ENCODE measurements at places on chromosomes 1 and 21.

DNA sequence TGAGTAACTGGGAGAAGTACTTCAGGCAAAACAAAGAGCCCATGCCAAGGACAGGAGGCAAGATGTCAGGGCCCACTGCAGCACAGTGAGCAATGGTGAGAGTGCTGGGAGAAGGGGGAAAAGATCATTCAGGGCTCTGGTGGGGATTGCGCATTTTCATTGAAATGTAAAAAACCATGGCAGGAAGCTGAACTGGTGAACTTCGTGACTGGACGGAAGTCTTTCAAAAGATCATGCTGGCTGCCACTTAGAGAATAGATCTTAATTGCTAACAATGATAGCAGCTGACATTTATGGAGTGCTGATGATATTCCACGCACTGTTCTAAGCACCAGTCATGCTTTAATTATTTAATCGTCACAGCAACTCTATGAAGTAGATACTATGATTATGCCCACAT, 107.0 kb downstream of the TGFBR3 start:
- DNase-seq = no peak

- no peak for DNase-seq
Measured at GRCh38 chr1:192160196-192160595, 1.9 kb downstream of the RGS18 start.

DNA sequence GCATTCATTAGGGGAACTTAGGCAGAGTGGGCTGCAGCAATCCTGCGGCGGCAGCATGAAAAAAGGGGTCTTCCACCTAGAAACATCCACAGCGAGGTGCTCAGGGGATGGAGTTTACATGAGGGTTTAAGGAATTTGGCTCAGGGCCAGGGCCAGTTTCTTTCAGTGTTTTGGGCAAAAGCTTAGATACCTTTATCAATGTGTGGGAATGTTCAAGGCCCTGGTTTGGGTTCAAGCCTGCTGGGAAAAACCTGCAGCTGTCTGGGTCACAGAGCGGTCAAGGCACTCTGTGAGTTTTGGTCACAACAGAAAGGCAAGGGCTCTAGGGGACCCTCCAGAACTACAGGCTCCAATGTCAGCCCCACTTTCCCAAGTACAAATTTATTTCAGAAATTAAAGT, 230.3 kb downstream of the DISC1 start:
- DNase-seq = no peak

GRCh38 chr1:72847651-72848050, 565.3 kb upstream of the NEGR1 start:
- DNase-seq = no peak

GRCh38 chr1:41109310-41110197, 88.0 kb upstream of the SLFNL1 start:
- DNase-seq = no peak

- no peak for DNase-seq
Measured at GRCh38 chr1:179757933-179758332, 14.8 kb downstream of the FAM163A start.

DNA sequence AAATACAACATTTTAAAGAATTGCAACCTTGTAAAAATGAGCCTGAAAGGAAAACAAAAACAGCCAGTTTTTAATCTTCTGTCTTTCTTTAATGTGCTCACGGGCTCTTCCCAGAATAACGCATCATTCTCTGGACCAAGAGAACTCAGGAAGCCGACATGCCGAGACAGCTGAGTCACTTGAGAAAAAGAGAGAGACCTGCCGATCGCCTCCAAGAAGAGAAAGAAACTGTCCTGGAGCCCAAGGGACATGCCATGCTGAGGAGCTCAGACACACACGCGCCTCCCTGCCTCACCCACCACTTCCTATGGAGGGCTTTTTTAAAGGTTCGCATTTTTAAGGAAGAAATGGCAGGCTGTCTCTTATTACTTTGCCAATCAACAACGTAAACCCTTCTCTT, 176.4 kb downstream of the ZNF281 start:
- no peak for DNase-seq

- DNase-seq = no peak
Measured at GRCh38 chr1:21903638-21904453, 33.3 kb downstream of the HSPG2 start.

DNA sequence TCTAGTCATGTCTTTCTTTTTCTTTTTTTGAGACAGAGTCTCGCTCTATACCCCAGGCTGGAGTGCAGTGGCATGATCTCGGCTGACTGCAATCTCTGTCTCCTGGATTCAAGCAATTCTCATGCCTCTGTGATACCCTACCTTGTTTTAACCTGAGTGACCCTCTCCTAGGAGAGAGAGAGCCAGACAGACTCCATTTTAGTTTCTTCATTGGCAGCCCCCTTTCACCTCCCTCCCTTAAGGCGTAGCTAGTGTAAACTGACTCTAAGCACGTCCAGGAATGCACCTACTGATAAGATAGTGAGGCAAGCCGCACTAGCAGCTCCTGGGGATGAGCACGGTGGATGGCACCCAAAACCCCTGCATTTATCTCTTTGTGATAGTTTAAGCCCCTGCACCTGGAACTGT, 5.2 kb upstream of the PKNOX1 start:
- DNase-seq = no peak

GRCh38 chr1:227748496-227749182, 13.4 kb downstream of the SNAP47 start:
- DNase-seq = no peak

- DNase-seq = no peak
Measured at GRCh38 chr21:25556091-25556490, 51.2 kb downstream of the MRPL39 start.
